ENCODE measurements at places on chromosomes 3 and 15.

GRCh38 chr15:63473749-63473998 is 30.7 kb upstream of the USP3 start:
- DNase-seq, result no peak

- no peak for DNase-seq
These were observed 16.9 kb upstream of the UTS2B start for GRCh38 chr3:191347228-191347627.

DNA sequence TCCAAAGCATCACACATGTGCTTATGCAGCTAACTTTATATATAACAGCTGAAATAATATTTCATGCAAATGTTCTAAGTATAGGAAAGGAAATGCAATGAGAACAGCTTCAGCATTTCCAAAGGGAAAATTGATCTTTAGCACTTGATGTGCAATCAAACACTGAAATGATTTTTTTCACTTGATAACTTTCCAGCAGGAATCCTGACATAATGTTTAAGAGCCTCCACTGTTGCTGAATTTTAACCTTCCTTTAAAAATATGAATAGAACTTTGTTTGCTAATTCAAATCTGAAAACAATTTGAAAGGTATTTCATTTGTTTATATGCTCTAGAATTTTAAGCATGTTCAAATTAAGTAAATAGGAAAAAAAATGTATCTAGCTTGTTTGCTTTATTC is 96.9 kb upstream of the STRIT1 start:
- DNase-seq, result no peak

DNA sequence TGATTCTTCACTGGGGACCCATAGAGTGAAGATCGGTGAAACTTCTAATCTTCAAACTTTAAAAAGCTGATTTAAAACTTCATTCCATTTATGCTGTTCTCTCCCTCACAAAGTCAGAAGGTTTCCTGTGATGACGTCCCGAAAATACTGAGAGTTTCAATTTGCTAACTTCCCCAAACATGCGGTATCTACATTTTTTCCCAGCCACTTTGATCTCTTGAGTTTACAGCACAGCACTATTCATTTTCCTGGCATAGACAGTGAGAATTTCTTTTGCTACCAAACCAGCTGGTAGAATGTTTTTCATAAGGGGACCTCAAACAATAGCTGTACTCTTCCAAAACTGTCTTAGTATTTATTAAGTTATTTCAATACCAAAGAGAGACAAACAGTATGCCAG is 156.8 kb downstream of the LSAMP start:
- no peak for DNase-seq

DNA sequence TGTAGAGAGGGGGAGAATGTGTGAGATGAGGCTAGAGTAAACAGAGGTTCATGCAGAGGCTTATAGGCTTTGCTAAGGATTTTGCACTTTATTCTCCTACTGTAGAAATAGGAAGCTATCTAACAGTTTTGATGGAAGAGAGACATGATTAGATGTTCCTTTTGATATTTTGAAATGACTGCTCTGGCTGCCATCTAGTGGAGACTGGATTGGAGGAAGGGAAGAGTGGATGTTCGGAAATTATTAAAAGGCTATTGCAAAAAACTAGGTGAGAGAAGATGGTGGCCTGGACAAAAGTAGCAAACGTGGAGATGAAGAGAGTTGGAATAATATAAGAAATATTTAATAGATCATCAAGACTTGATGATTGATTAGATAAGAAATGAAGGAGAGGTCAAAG is 42.2 kb downstream of the SYN2 start:
- no peak for DNase-seq

DNA sequence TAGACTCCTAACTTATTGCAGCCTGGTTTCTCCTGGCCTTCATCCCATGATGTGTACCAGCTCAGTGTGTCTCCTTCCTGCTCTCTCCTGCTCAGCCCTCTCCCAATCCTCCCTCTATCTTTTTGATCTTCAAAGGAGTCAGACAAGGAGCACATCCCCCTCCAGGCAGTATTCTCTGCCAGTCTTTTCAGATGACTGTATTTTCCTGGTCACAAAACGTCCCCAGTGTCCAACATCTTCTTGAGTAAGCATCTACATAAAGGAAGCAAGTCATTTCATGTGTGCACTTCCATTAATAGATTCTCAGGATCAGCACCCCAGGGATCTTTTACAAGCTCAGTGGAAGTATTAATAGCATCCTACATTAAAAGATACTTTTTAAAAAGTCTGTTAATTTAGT is 148.9 kb upstream of the THBS1 start:
- DNase-seq, result no peak

Data from activated T-cell treated with anti-CD3 and anti-CD28 coated beads for 1 hour (primary cell).